GM04503 (cell line): ENCODE measurements at places on chromosomes 5 and 9.

DNA sequence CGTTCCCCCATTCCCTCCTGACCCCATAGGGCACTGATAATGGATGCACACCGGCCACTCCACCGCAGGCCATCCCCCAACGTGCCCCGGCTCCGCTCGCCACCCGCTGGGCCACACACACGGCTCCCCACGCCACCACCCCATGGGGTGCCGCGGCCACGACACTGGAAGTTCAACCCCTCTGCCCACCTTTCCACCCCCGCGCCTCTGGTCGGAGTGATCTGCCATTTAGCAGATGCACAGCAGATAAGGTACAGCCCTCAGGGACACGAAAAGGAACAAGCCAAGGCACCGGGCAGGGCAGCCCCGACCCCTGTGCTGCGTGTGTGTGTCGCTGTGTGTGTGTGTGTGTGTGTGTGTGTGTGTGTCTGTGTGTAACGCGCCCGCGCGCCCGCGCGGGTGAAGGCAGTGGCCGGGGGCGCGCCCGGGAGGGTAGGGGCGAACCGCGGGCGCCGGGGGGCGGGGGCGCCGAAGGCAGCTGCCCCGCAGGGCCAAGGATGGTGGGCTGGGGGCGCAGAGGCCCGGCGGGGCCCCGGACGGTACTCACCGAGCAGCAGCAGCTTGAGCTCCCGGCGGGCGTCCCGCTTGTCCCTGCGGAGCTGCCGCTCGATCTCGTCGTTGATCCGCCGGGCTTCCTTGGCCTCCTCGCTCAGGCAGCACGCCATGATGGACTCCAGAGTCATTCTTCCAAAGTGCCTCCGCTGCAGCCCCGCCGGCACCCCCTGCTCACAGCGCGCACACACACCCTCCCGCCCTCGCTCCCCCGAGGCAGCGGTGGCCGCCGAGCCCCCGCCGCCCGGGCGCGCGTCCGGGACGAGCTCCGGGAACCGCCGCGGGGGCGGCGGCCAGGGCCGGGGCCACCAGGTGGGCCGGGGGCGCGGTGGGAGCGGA, 813 bp downstream of the GNAQ start:
- DNase-seq, result no peak

DNA sequence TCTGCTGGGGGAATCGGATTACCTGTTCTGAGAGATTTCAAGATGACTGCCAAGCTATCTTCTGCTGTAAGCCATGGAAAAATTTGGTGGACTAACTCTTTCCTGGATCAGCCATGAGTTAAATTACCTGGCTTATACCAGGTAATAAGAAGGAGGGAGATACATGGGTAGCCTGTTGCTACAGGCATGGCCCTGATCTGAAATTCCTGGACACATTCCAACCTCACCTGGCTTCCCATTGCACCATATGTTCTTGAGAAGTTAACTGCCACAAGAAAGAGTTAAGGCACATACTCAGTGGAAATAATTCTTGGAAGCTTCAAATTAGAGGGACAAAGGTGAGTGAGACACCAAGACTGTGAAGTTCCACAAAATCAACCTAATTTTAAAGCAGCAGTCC, 371.3 kb downstream of the ACTL7B start:
- no peak for DNase-seq

- DNase-seq, result no peak
Observed at GRCh38 chr9:17509151-17509550, 69.7 kb upstream of the SH3GL2 start.

GRCh38 chr5:160475864-160476438, 54.3 kb downstream of the PTTG1 start:
- no peak for DNase-seq

DNA sequence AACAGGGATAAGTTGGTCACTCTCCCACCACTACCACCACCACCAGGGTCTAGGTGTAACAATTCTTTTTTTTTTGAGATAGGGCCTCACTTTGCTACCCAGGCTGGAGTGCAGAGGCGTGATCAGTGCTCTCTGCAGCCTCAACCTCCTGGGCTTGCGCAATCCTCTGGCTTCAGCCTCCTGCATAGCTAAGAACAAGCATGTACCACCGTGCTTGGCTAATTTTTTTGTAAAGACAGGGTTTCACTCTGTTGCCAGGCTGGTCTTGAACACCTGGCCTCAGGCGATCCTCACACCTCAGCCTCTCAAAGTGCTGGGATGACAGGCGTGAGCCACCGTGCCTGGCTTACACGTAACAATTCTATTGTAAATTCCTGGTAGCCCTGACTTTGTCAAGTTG, 27.5 kb downstream of the CORO2A start:
- no peak for DNase-seq

GRCh38 chr5:9549941-9550340, 4.1 kb upstream of the SEMA5A start:
- no peak for DNase-seq

GRCh38 chr5:158882236-158882635, 217.5 kb downstream of the EBF1 start:
- no peak for DNase-seq

DNA sequence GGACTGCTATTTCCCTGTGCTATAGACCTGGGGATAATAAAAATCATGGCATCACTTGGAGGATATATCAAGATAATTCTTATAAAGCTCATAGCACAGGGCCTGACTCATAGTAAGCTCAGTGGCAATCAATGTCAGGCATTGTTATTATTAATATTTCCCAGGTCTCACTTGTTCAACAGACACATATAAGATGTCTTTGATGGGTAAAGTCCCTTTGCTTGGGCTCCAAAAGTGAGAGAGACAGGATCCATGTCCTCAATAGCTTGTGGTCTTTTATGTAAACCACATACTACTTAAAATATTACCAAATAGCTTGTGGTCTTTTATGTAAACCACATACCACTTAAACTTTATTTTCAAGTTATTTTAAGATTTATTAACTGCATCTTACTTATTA, 11.2 kb downstream of the SH3RF2 start:
- DNase-seq, result no peak

GRCh38 chr5:168227001-168227400, 64.4 kb upstream of the WWC1 start:
- no peak for DNase-seq

DNA sequence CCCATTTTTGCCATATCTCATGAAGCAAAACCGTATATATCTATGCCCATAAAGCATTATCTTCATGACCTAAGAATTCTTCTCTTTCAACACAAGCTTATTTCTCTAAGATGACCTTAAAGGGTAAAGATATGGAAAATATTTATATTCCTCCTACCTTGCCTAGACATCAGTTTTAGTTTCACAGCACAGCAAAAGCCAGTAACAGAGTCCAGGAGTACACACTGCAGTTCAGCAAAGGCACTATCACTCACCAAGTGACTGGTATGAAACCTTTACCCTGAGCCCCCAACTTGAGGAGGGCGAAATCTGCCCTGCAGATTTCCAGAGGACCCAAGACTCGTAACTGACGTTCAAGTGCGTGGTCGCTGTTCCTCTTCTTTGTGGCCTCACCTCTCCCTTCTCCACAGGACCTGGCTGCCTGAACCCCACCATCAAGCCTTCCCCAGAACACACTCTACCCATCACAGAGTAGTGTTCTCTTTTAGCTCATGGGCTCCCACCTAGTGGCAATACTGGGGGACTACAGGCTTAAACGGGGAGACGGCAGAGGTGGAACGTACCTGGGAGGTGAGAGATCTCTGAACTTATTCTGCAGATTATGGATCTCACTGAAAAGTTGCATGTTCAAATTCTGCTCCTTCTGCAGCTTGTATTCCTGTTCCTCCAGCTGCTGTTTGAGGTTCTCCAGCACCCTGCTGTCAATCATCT, 141.0 kb downstream of the CDK5RAP2 start:
- no peak for DNase-seq

DNA sequence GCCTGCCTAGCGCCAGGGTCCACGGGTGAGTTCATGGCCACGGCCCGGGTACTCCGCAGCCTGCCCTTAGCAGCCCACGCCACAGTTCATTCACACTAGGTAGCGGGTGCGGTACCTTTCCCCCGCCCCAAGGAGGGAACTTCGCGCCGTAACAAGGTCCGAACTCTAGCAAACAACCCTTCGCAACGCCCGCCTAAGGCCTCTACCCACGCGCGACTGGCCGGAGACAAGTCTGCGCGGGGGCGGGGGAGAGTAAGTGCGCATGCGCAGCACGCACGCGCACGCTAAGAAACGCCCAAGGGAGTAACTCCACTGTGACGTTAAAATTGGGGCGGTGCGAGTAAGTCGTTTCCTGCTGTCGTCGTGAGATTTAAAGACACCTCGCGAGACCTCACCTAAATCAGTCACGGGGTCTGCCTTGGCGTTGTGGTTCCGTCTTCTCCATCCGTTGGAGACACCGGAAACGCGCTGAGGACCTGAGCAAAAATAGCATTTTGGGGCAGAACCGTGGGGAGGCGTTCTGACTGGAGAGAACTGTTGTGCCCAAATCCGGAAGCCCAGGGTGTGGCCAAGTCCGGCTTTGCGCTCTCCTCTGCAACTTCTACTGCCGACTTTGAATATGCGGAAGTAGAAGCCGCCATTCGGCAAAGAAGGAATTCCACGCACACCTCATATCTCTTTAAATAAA, at the start of gene RAPGEF6:
RAPGEF6 (minus strand) TSS at position 234 of the 688 bp plus-strand sequence; CDS start at position 35, 199 bp downstream.
- DNase-seq, result peak; percentile 99

DNA sequence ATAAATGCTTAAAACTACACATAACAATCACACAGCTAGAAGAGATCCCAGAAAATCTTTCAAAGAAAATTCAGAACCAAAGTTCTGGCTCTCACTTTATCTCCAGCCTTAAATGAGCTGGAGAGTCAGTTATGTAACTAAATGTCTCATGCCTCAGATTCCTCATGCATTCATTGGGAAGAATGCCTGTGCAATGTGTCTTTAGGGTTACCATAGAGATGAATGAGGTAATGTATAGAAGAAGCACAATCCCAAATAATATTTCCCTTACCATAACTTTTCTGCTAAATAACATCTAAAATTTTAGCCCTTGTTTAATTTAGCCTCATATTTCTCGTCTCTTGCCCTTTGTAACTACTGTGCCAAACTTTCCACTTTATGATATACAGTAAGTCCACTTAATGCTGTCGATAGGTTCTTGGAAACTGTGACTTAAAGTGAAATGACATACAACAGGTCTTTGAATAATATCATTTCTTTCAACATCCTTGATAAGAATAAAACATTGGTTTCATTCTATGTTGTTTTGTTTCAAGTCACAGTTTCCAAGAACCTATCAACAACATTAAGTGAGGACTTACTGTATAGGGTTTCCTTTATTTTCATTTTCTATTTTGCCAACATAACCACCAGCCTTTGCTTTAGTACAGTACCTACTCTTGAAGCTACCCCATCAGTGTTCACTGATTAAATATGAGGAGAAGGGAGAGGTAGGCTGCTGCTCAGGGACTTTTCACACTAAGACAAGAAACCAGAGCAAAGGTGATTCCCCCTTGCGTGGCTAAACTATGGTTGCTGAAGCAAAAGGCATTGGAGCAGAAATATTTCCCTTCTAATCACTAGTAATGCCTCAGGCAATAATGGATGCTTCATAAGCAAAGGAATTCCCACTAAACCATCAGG, 295.7 kb upstream of the PTGER4 start:
- DNase-seq, result peak; percentile 27

DNA sequence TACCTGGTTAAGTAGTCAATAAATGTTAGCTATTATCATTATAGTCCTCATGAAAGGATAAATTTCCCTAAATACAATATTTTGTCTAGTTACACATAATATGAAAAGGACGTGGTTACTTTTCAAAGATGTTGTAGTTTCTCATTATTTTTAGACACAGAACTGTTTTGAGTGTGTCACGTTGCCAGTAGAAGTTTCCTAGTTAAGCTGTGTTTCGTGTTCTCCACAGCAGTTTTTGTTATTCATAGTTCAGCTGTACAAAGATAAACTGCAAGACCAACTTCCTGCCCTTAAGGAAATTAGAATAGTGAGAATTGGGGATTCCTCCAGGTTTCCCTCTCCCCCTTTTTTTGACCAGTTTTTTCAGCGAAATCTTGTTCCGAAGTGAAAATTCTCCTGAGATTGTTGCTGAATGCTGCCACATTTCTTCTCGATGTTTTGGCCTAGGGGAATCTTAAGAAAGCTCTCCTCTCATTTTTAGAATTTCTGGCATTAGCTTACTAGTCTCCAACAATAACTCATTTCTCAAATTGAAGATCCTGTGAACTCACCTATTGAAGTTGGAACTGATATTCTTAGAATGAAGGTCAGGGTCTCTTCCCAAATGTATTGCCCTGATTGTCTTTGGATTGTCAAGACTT, 176.1 kb downstream of the PAM start:
- no peak for DNase-seq

DNA sequence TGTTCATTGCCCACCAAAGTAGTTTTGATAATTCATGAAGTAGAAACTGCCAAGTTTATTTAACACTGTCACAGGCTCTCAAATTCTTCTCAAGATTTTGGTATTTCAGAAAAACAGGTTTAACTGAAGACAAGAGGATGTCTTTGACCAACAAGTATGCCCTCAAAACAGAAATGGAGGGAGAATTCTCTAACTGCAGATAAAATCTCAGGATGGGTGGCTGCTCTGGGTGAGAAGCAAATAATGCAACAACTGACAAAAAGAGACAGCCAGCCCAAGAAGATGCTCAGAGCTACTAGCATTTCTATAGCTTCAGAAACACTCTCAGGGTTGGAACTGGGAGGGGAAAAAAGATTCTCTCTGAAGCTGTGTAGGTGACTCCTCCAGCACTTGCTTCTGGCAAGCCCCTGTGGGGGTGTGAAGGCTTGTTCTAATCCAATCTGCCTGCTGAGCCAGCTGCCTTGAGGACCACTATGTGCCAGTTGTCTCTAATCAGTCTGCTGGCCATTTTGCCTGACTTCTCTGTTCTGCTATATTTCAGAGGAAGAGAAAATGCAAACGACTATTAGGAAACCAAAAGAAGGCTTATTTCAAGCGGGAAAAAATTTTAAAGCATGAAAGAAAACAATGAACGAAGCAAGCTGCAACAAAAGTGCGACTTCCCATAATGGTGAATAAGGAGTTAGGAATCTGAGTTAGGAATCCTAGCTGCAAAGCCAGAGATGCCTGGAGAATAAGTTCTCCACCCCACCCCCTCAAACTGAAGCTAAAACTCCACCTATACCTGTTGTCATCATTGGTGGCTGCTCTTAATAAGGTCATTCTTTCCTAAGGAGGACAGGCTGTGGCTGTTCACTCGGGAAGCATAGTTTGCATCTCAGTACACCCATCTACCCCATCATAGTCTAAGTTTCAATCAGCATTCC, 147.5 kb downstream of the GNAQ start:
- DNase-seq, result peak; percentile 28
